ENCODE measurements at places on chromosomes 7 and 10. TPM values are rescaled to one million over a fixed set of nuclear protein-coding genes. Genes with fewer than 3 reads are reported as not detected.

Gene TRIP6
- total RNA-seq, result 57.5 TPM

Gene RBP3
- 0.53 TPM for total RNA-seq

- no peak for DNase-seq
- H3K27me3 ChIP-seq, result no peaks in the 10 kb centered on the region
Measured at GRCh38 chr10:25888627-25889026, 45.4 kb upstream of the MYO3A start.

- H3K27me3 ChIP-seq, result no peaks in the 10 kb centered on the region
- H3K4me1 ChIP-seq, result peaks cover 73% of the 10 kb centered on the region
- peak; percentile 83 for DNase-seq
- no peak overlapping the region for H3K4me3 ChIP-seq
Measured at GRCh38 chr7:25849500-25850184, 302.4 kb upstream of the NFE2L3 start.

Measured in hepatocyte (in vitro differentiated cells).